ENCODE measurements at places on chromosomes 13 and 19. TPM values are rescaled to one million over a fixed set of nuclear protein-coding genes. Genes with fewer than 3 reads are reported as not detected.

The CD209 gene
- total RNA-seq, result not detected

The GPR4 gene
- 0.53 TPM for total RNA-seq

The HIPK4 gene
- not detected for total RNA-seq

The CAPS gene
- total RNA-seq, result 0.58 TPM

The SIGLEC14 gene
- not detected for total RNA-seq

The NKG7 gene
- total RNA-seq, result not detected

The CNFN gene
- total RNA-seq, result not detected

The LRRC4B gene
- total RNA-seq, result under 0.01 TPM

The ABHD13 gene
- 4.6 TPM for total RNA-seq

Measured in myometrial cell (primary cell).